Activated T-cell treated with anti-CD3 and anti-CD28 coated beads for 24 hours (primary cell): ENCODE measurements at places on chromosomes 11 and 22.

DNA sequence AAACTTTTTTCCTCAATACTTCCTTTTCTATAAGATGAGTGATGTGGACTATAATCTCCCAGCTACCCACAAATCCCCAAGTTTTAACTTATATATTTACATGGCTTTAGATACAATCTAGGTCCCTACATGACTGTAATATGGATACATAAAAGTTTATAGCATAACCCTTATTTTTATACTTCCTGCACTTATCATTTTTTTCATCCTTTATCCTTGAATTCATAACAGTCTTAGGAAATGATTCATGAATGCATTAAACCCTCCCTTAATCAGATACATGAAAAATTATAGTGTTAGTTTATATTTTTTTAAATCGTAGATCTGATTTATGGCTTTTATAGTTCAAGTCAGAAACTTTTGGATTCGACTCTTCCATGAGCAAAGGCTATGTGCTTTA, 195.8 kb downstream of the MAML2 start:
- DNase-seq, result no peak

GRCh38 chr11:76685831-76686230, 15.3 kb upstream of the LRRC32 start:
- DNase-seq, result no peak

- no peak for DNase-seq
These were observed 50.0 kb upstream of the CCDC89 start for GRCh38 chr11:85735876-85736460.

DNA sequence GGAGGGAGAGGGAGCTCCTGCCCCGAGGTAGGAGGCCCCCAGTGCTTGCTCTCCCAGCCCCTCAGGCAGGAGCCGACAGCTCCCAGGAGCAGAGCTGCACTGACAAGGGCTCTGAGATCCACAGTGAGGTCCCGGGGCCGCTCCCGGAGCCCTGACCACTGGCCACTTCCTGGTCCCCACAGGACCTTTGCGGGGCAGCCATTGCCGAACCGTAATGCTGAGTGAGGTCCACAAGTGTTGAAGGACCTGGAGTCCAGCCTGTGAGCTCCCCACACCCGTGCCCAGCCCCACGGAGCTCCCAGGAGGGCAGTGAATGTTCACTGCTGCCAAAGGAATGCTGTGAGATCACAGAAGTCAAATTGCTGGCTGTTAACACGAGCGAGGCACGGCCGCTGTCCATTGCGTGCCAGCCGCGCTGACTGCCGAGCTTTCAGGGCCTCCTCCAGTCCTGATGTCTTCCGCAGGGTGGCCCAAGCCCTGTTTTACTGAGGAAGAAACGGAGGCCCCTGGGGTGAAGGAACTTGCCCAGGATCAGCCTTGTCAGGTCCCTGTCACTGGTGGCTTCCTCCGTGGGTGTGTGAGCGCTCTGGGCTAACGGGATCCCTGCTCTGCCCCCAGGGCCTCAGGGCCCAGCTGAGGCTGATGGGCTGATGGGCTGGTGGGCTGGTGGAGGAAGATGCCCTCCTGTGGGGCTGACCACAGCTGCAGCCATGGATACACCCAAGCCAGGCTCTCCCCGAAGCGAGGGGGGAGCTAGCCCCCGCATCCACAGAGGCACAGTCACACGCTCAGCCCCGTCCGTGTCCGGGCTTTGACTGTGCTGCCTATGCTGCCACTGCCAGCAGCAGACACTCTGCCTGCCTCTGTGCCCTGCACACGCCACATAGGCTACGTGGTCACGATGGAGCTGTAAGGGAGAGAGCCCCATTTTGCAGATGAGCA, 70.8 kb downstream of the WNT7B start:
- no peak for DNase-seq

GRCh38 chr11:44572884-44573283, 7.4 kb downstream of the CD82 start:
- DNase-seq, result no peak

- DNase-seq, result no peak
These were observed 1.9 kb upstream of the ANO9 start for GRCh38 chr11:443542-444199.

DNA sequence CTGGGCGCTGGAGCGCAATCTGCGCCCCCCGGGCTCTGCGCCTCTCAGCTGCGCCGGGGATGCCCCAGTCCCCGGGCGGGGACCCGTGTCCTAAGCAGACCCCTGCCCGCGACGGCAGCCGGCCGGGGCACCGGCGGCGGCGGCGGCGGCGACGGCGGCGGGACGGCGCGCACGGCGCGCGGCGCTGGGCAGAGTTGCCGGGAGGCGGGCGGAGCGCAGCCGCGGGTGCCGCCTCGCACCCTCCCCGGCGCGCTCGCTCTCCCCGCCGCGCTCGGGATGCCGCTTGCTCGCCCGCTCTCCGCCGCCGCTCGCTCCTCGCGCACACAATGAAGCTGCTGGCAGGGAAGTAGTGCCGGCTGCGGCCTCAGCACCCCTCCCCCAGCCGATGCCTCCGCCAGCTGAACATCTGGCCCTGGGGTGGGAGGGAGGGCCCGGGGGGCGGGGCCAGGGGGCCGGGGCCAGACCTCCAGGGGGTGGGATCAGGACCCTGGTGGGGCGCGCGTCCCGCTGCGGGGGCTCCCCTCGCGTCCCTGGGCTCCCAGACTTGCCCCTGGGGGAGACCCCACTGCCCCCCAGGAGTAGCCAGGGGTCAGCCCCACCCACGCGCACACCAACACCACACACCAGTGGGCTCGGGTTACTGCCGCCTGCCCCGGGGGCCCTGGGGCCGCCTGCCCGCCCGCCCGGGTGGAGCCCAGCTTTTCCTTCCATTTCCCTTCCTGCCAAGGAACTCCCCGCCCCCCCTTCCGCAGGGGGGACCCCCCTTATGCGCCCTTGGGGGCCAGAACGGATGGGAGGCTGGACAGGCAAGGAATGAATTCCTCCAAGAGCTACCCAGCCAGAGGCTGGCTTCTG, at the start of gene RCOR2:
TSS of gene RCOR2 (minus strand) at position 328 of the 855 bp plus-strand sequence. CDS start 708 bp downstream, outside the sequence.
- peak; percentile 50 for DNase-seq
